Naive thymus-derived CD8-positive, alpha-beta T cell (primary cell): ENCODE measurements at places on chromosomes 7 and 10.

- DNase-seq, result no peak
Measured at GRCh38 chr10:19659920-19660655, 156.1 kb upstream of the PLXDC2 start.

DNA sequence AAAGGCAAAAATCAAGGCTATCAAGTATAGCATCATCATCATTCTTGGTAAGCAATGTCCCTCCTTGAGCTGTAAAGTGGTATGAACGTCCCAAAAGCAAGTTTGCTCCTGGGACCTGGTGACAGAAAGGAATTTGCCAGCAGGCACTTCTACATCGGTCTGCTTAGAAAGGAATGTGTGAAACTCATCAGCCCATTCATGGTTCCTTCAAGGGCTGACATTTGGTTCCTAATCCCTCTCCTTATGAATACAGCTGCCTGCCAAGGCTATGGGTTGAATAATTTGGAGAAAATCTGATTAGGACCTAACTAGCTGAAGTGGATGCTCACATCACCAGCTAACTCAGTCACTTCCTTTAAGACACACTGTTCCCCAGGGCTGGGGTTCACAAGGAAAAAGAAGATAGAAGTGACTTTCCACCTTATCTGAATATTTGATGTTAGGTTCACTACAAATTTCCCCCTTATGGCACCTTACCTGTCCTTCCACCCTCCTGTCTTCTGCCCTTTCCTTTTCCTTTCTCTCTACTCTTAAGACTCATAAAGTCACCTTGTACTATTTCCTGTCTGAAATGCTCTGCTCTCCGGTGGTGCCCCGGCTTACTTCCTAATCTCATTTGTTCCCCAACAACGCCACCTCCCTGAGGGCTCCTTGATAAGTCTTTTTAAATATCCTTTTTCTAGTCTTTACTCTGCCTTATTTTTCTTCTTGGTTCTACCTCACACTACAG lies 187.1 kb downstream of the NPSR1 start:
- DNase-seq, result no peak

DNA sequence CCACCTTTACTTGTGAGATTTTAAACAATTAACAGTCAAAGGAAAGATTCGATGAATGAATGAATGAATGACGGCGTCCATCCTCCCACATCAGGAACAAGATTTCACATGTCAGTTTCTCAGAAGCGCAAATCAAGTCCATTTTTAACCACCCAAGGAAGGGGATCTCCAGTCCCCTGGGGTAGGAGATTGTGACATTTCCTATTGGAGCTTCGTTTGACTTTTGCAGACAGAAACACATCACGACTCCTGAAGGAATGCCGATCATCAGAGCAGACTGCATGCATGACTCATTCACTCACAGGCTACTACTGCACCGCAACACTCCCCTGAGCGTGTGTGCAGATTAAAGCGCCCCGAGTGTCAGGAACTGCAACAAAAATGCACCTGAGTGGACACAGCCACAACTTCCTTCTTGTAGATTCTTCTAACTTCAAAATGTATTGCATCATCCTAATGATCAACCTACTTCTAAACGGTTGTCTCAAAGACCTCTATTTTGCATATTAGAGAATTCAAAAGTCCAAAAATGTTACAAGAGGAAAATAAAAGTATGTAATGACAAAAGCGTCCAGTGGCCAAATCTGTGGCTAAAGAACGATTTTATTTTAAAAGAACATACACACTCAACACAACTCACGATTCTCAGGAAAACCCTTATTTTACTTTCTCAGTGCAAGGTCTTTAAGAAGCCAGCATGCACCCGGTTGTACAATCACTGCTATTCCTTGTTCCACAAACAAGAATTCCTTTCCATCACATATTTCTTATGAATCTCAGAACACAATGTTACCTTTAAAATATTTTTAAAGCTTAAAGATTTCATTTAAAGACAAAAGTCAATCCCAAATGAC lies 172.6 kb downstream of the FAM107B start:
- DNase-seq, result no peak

DNA sequence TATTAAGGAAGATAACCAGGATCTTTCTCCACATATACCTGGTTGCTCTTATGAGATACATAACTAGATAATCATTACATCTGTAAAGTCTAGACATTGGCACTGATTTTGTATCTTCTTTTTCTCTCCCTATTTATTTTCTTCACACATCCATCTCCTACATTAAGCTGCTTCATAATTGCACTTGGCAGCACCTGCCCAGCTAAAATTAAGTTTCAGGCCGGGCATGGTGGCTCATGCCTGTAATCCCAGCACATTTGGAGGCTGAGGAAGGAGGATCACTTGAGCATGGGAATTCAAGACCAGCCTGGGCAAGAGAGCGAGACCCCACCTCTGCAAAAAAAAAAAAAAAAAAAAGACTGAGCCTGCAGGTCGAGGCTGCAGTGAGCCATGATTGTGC lies 22.3 kb upstream of the AKR1B1 start:
- DNase-seq, result no peak

DNA sequence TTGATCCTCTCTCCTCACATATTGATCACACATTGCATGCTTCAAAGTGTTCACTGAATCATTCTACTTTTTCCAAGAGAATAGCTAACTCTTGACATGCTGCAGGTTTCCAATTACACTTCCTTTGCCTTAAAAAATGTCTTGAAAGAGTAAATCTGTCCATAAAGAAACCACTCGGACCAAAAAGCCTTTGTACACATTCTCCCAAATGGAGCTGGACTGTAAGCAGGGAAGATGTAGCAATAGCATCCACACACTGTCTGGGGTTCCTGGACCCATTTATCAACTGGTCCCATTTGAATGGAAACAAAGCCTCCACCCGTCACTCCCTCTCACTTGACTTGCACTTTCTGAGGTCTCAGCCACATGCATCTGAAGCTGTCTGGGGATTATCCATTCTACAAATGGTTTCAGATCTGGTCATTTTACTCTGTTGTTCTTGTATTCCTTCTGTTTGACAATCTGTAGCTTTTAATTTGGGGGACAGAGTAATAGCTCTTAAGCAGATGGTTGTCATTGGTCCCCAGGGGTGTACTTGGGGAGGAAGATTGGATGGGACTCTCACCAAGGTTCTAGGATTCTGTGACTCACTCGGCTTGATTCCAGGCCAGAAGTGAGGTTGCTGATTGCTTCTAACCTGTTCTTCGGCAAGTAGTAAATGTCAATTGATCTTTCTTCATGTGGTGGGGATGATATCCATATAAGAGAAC lies 203.5 kb downstream of the HIBADH start:
- no peak for DNase-seq
